ENCODE measurements at places on chromosomes 6 and 20. TPM values are rescaled to one million over a fixed set of nuclear protein-coding genes. Genes with fewer than 3 reads are reported as not detected.

DNA sequence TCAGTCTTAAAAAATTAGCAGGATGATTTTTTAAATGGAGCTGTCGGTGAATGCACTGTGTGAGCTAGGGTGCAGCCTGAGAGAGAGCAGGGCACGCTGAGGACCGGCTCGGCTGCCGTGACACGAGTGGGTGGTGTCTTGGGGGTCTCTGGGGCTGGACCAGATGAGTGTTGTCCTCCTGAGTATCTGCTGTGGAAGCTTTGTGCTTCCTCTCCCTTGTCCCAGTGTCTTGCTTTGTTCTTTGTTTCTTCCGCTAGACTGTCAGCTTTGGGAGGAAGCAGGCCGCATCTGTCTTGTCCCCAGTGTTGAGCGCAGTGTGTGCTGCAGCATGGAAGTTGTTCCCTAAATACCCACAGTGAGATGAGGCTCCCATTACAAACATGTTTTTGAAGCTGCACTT, 89.4 kb downstream of the RTN4IP1 start:
- DNase-seq, result no peak

DNA sequence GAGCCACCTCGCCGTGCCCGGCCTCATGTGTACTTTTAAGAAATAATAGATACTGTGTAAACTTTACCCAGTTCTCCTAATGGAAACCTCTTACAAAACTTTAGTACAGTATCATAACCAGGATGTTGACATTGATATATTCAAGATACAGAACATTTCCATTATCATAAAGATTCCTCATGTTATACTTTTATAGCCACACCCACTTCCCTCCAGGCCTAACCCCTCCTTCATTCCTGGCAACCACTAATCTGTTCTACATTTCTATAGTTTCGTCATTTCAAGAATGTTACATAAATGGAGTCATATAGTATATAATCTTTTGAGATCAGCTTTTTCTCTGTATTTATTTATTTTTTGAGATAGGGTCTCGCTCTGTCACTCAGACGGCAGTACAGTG, 52.6 kb upstream of the SALL4 start:
- DNase-seq, result no peak

GRCh38 chr6:4291453-4292403, 156.4 kb upstream of the ECI2 start:
- peak; percentile 67 for DNase-seq

DNA sequence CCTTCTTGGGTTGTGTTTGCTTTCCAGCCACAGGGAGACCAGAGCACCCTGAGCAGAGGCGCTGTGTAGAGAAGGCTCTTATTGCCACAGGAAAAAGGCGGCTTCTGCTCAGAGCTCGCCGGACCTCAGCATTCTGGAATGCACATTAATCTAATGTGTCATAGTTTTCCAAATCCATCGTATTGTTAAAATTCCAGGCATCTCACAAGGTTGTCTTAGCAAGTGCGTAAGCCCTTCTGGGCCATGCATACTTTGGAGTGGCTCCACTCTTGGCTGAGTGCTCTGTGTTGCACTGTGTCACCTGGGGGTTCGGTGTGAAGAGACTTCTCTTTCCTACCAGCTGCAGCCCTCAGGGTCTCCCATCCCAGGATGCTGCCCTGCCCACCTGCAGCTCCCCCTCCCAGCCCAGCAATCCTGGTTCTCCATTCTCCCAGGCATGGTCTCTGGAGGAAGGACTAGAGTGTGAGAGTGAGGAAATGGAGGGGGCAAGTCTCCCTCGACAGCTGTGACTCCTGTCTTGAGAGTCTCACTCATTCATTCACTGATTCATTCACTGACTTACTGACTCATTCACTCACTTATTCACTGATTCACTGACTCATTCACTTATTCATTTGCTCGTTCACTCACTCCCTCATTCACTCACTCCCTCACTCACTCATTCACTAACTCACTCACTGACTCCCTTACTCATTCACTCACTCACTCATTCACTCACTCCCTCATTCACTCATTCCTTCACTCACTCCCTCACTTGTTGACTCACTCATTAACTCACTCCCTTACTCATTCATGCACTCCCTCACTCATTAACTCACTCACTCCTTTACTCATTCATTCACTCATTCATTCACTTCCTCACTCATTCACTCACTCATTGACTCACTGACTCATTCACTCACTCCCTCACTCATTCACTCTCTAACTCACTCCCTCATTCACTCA, 83.7 kb upstream of the MPC1 start:
- DNase-seq, result peak; percentile 78

DNA sequence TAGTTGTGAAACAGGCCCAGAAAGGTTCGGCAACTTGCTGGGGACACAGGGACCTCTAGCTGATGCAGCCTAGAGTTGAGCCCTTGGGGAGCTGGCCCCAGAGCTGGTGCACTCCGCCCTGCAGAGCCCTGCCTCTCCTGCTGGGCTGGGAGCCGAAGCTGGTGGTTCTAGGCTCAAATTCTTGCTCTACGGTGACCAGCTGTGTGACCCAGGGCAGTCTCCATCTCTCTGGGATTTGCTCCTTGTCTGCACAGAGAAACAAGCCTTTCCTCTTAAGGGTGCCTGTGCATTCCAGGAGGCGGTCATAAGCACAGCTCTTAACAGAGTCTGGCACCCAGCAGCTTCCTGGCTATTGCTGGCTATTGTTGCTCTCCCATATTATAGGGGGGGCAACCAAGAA, 47.4 kb downstream of the RBM38 start:
- DNase-seq, result no peak

DNA sequence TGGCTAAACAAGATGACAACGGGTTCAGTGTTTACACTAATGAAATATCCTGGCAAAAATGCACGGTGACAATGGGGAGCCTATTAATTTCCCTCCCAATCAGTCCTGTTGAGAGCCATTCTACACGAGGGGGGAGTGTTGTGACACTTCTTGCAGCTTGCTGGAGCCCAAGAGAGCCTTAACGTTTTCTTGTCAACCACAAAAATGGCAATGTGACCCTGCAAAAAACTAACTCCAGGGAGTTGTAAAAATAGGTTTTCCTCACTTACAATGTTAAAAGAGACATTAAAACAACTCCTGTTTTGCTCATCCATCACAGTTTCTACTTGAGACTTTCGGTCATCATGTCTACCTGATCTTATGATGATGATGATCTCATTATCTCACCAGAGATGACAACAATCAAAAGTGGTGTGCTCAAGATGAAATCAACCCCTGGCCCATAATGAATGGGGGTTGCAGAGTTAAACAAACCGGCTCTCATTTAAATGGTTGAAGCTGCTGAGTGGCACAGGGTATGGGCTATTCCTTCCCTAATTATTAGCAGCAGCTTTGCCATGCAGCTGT, 57.9 kb downstream of the GJA10 start:
- DNase-seq, result peak; percentile 31

- peak; percentile 65 for DNase-seq
Observed at GRCh38 chr6:36962874-36963273, 8.3 kb downstream of the PI16 start.

GRCh38 chr20:50291254-50292078, 100.8 kb downstream of the CEBPB start:
- DNase-seq, result no peak

GRCh38 chr20:44650771-44651433, 597 bp downstream of the ADA start:
- DNase-seq, result no peak

DNA sequence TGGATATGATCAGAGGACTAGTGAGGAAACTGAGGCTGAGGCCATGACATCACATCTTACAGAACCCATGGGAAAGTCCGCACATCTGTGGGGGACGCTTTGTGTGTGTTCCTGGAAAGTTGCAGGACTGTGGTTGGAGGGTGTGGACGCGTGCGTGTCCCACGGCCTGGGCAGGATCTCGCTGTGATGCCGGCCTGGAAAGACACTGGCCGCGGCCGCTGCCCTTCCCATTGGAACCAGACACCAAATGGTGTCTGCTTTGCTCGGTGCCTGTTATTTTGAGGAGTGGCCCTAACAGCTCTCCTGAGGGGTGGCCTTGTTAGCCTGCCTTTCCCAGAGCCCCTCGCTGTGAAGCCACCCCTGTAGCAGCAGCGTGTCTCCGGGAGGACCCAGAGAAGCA, 41.1 kb downstream of the DLL1 start:
- DNase-seq, result no peak

GRCh38 chr20:25148982-25149846, 46.3 kb upstream of the ENTPD6 start:
- no peak for DNase-seq

- DNase-seq, result no peak
Observed at GRCh38 chr6:150177952-150178520, 35.2 kb downstream of the PPP1R14C start.

GRCh38 chr20:8432435-8433148, 300.5 kb downstream of the PLCB1 start:
- DNase-seq, result no peak

GRCh38 chr6:52644253-52644652, 26.7 kb upstream of the TMEM14A start:
- DNase-seq, result no peak

DNA sequence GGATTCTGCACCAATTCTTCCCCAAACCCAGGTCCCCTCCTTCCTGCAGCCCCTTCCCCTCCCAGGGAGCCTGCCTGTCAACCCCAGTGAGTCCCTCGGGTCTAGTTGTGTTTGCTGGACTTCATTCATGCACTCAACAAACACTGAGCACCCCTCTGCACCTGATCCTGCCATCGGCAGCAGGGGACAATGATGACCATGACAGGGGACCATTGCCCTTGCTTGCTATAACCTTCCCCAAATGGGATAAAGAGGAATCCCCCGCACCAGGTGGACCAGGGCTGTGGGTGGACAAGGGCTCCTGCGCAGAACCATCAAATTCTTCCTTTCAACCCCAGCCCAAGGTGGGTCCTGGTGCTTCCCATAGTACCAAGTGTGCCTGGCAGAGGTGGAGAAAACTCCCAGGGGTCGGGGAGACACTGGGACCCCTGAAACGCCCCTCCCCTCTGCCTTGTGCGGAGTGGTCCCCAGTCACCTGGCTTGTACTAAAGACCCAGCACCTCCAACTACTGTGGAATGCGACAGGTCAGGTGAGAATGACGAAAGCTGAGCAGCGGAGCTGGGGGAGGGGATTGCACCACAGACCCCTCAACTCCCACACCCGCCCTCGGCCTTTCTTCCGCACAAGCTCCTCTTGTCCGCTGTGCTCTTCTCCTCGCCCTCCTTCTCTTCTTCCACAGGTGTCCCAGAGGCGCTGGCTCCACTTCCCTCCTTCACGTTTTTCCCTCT, 119.9 kb upstream of the ZNF217 start:
- no peak for DNase-seq

- peak; percentile 64 for DNase-seq
Observed at GRCh38 chr20:36826554-36827244, 49.2 kb upstream of the TLDC2 start.

DNA sequence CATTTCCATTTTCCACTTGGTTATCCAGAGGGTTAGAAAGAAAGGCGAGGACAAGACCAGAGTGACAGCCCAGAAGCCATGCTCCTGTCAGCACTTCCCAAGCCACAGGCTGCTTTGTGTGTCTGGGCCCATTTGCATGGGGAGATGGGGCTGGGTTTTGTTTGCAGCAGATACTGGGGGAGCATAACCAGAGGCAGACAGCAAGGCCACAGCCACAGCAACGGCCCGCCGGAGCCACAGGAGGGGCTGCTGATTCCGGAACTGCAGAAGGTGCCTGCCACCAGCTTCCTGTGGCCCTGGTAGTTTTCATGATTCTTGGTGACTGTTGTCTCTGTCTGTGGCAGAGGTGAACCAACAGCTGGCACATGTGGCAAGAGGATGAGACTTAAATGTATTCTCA, 106.6 kb downstream of the DLL1 start:
- no peak for DNase-seq

DNA sequence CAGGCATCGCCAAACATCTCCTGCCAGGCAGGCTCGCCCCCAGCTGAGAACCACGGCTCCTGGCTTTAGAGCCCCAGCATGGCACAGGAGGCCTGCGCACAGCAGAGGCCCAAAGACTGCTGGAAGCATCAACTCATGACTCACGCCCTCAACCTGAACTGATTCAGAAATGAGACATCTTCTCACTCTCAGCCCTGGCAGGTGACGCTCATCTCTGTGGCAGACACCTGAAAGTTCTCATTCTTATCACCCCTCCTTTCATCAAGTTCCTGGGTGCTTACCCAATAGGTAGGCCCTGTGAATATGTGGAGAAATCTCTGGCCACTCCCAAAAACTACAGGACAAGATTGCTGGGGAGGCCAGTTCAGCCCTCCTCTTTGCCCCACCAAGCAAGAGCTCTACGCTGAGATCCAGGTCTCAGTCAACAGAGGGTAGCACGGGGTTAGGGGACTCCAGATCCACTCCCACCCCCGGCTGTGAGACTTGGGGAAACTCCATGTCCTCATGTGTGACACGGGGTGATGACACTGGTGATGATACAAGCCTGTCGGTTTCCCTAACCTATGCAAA, 11.3 kb downstream of the NFATC2 start:
- peak; percentile 88 for DNase-seq

DNA sequence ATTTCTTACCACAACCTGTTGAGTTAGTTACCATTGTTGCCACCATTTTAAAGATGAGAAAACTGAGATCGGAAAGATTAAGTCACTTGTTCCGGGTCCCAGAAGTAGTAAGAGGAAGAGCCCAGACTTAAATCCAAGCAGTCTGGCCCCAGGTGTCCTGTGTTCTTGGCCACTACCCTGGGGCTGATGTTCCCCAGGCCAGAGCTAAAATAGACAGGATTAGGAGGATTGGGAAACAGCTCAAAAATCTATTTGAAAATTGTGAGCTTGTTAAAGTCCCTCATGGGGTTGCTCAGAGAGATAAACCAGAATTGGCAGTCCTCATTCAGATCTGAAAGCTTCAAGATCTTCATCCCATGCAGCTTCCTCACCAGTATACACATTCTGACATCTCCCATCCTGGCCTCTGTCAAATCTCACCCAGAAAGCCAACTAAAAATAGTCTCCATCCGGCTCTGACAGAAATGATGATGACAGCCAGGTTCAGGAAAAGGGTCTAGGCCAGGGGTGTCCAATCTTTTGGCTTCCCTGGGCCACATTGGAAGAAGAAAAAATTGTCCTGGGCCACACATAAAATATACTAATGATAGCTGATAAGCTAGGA, 62.0 kb downstream of the GFOD1 start:
- no peak for DNase-seq

DNA sequence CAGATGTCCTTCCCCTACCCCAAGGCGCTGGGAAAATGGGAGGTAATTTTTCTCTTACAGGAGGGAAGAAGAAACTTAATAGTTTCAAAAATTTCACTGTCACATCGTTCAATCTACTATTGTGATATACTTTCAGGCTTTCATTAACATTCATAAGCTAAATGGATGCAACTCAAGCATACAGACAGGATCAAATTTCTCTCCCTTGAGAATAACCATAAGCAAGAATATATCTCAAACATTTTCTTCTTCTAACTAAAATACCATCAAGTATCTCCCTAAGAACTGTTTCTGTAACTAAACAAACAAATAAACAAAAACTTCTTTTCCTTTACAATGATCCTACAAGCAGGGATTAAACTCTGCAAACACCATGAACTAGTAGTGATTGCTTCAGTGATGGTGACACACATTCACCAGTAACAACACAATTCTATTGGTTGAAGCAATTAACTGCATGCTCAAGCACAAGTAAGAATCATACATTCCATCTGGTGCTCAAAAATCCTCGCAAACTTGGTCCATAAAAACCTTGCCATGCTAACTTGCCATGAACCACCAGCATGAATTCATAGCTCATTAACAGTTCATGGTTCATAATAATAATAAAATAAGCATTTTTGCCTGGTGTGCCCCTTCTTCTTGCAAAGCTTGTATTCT, 183.8 kb downstream of the PTPRK start:
- DNase-seq, result peak; percentile 24

The FAM217A gene
- total RNA-seq, result not detected

The CGAS gene
- 12.5 TPM for total RNA-seq

The PAX1 gene
- total RNA-seq, result not detected

The LY6G6D gene
- not detected for total RNA-seq

The ZSCAN23 gene
- 8.2 TPM for total RNA-seq

The IL17A gene
- total RNA-seq, result not detected

The SLC4A11 gene
- 1.2 TPM for total RNA-seq

The TGM3 gene
- not detected for total RNA-seq

The BTN1A1 gene
- total RNA-seq, result not detected
